ENCODE measurements at places on chromosomes 5 and 9.
A peak's percentile ranks its signal among the peaks of the same experiment; 100 is the strongest.

DNA sequence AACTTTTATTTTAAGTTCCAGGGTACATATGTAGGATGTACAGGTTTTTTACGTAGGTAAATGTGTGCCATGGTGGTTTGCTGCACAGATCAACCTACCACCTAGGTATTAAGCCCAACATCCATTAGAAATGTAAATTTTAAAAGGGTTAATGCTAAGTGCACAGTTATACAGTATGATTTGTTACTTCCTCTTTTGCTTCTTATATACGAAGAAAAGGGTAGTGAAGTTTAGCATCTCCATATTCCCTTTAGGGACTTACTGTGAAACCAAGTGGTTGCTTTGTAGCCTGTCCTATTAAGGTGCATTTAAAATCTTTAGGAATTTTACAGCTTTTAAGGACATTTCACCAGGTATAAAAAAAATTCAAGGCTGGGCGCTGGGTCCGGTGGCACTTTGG lies 46.4 kb downstream of the RBM27 start:
- no peak for DNase-seq

DNA sequence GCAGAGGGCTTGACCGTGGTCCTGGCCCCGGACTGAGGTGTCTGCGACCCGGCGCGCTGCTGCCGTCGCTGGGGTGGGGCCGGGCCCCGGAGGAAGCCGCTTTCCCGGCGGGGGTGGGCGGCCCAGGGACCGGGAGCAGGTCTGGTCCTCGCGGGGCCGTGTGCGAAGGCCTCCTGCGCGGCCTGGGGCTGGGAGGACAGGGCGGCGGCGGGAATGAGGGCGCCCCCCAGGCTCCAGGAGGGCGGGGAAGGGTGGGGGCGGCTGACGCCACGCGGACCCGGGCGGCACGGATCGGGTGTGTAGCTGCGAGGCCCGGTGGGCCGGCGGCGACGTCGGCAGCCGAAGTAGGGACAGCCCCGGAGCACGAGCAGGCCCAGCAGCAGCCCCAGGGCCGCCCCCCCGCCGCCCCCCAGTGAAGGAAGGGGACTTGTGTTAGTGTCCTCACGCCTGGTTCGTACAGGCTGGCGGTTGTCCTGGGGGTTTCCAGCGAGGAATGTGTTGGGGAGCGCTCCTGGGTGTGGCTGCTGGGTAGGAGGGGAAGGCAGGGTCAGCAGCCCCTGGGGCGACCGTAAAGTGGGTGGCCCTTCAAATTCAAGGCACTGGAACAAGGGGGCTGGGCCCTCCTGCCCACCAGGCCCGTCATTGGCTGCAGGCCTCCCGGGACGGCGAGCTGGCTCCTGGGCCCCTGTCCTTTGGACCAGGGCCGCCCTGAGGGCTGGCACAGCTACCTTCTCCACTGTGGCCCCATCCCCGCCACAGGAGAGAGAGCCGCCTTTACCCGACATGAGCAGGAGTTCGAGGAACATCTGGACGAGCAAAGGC lies 597 bp upstream of the TMEM250 start:
- no peak for DNase-seq

DNA sequence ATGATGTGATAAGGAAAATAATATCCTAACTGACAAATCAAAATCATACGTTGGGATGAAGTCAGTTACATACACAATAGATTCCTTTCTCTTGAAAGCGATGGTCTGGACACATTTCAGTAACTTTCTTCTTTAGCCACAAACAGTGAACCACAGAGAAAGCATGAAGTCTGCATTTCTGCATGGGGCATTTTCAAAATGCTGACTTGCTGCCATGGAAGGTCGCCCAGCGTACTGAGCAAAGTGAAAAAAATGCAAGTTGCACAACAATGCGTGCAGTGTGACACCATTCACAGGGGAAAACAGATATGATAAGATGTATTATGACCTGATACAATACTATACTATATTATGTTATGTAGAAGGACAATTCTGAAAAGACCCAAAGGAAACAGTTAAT lies 146.3 kb downstream of the SNX18 start:
- DNase-seq = no peak

GRCh38 chr5:17428176-17428800 lies 69.7 kb upstream of the TAF11L2 start:
- DNase-seq = no peak

DNA sequence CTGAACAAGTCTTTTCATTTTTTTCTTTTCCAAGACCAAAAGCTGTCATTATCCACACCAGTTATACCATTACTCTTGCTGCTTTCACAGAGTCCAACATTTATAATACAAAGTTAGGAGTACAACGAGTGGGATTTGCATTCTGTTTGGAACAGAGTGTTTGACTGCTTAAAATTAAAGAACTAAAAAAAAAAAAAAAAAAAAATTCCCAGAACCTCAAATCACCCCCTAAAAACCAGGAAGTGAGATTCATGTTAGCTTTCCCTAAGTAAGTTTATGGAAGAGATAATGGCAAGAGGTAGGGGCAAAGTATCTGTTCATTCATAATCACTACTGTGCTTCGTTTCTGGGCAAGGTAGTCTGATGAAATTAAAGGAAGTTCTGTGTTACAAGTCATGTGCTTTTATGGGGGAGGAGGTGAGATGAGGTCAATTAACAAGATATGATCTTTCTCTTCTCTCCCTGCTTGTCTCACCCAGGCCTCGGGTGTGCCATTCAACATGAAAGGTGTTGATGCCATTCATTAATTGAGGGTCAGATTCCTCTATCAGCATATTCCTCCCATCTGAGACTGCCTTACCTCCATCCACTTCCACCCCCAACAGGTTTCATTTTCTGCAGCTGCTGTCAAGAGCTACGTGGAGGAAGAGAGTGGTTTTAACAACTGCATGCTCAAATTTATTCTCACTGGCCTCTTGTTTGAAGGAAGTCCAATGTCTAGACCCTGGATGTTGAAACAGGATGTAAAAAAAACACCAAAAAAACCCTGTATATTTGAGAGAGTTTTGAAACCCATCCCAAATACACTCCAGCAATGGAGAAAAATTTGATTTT lies 58.1 kb downstream of the MARCHF3 start:
- DNase-seq = peak; percentile 5

DNA sequence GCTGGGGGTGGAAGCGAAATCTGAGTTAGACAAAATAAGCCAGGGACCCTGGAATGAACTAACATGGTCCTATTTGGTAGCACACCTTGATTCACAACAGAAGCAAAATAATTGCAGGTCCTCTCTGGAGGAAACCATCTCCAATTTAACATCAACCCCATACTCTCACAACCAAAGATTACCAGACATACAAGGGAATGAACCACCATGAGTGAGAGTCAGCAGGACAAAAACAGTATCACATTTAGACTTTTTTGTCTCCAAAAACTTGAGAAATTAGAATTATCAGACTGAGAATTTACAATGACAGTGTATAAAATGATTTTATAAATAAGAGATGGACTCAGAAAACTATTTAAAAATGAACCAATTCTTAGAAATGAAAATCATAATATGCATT lies 21.1 kb downstream of the PPP1R2B start:
- no peak for DNase-seq

- DNase-seq = no peak
These were observed 3.7 kb upstream of the SCGB3A1 start for GRCh38 chr5:180595046-180595379.

DNA sequence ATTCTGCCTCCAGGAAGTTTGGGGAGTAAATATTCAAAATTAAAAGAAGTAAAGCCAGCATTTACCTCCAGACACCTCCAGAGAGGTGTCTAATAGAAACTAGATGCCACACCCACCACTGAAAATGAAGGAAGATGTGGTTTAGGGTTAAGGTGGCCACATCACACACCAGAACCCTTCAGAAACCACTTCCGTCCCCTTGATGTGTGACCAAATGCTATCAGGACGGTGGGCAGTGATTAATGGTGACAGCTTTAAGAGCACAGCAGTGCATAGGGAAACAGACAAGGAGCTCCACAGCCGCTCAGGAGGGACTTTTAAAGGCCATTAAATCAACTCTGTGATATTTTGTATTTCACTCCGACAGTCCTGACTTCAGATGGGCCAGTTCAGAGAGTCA lies 295.2 kb downstream of the BRINP1 start:
- DNase-seq = no peak

DNA sequence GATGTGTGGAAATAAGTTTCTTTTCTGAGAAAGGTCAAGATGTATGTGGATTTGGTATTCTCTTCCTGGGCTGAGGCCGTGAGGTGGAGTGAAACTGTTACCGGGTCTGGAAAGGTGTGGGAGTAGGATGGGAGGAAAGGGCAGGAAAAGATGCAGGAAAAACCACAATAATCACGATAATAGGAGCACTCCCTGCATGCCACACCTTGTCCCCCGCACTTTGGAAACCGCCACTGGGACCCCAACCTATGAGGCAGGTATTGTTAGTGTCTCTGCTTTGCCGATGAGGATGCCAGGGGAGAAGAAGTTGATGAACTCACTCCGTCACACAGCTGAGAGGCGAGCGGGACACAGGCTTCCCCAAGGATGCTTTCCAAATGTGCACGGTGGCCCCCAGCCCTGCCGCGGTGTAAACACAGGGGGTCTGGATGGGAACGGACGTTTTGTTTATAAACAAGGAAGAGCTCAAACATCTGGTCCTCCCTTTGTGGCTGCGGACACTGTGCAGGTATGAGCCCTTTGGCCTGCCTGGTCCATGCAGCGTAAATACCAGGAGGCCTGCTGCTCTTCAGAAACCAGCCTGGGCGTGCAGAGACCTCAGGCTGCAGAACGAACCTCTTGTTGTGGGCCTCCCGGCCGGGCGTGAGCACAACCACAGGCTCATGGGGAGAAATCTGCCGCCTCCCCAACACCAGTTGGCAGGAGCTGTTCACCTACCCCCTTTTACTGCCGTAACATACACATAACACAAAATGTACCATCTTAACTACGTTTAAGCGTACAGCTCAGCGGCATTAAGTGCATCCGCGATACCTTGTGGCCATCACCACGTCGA lies 126.7 kb downstream of the COL23A1 start:
- no peak for DNase-seq

- no peak for DNase-seq
These were observed 30.6 kb upstream of the IQGAP2 start for GRCh38 chr5:76372323-76373054.

GRCh38 chr5:95917207-95917606 lies 44.4 kb downstream of the ELL2 start:
- DNase-seq = no peak

GRCh38 chr5:180034564-180034963 lies 37.0 kb downstream of the RNF130 start:
- no peak for DNase-seq

- DNase-seq = no peak
These were observed 411.6 kb downstream of the BNC2 start for GRCh38 chr9:16458696-16459420.

- DNase-seq = no peak
These were observed 75.9 kb upstream of the PRR16 start for GRCh38 chr5:120388016-120388781.

- no peak for DNase-seq
These were observed 132.0 kb upstream of the FAM120A start for GRCh38 chr9:93319301-93319991.

DNA sequence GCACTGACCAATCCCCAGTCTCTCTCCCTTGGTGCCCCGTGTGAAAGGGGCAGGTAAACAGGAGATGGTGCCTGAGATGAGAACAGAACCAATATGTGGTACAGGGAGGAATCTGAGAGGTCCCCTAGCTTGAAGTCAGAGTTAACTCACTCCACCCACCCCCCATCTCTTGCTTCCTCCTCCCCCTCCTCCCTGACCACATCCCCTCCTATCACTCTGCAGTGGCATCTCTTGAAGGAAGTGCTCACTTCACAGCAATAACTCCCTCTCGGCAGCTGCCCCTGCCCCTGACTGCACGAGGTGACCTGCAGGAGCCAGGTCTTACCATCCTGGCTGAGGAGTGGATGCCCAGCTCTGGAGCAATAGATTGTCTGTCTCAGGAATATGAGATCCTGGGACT lies 224.0 kb downstream of the GAS1 start:
- no peak for DNase-seq

DNA sequence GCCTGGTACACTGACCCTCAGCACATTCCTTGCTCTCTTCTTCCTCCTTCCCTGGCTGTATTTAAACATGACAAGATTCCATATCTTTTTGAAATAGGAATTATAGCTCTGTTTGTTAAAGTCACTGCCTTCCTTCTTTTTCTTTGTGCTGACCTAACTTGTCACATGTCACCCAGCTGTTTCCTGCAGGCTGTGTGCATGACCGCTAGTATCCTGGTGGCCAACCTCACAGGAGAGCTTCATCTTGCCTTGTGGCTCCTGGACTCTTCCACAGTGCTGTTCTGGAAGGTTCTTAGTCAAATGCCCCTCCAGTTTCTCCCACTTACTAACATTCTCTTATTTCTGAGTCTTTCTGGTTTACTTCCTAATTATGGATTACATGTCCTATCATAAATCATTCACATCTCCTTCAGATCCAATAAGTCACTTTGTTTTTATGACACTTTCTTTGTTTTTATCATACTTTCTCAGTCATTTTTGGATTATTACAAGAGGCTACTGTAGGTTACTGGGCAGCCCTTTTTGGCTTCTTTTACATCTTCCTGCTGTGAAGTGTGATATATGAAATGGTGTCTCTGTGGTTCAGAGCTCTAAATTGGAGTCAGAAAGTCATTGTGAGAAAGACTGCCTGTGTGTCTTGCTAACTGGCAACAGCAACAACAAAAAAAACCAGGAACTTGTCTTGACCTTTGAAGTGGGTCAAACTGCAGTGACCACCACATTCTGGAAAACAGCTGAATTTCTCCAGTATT lies 463.6 kb upstream of the DAP start:
- DNase-seq = no peak

- no peak for DNase-seq
These were observed 11.5 kb upstream of the ADGRV1 start for GRCh38 chr5:90547072-90547536.

DNA sequence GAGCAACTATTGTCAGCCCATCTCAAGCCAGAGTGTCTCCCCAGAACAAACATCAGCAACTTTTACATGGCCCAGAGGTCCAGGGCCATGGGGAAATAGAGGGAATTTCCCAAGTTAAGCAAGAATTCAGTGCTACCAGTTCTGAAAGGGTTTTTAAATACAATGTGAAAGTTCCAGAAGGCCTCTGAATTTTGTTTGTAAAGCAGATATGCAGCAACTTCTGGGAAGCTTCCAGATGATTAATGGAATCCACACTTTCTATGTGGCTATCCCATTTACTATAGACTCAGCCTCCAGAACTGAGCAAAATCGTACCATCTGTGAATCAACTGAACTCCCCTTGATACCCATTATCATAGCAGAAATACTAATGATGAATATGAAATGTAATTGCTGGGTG lies 93.8 kb downstream of the FEM1C start:
- no peak for DNase-seq

DNA sequence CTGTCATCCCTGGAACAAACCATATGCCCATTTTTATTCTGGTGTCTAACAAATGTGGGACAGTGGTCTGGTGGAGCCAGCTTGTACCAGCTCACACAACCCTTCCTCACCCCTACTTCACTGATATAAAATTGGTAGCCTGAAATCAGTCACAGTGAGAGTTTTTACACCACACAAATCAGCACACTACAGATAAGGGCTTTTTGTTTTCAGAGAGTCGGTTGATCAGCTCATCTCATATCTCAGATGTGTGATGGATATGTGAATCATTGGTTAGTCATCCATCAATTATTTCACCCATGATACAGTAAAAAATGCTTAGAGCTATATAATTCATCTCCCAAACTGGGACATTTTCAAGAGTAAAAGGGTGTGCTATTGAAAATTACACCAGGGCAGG lies 529.2 kb downstream of the EBF1 start:
- DNase-seq = no peak

GRCh38 chr5:117434254-117434653 lies 859.6 kb upstream of the SEMA6A start:
- DNase-seq = no peak
